ENCODE measurements at places on chromosomes 5 and 9.

DNA sequence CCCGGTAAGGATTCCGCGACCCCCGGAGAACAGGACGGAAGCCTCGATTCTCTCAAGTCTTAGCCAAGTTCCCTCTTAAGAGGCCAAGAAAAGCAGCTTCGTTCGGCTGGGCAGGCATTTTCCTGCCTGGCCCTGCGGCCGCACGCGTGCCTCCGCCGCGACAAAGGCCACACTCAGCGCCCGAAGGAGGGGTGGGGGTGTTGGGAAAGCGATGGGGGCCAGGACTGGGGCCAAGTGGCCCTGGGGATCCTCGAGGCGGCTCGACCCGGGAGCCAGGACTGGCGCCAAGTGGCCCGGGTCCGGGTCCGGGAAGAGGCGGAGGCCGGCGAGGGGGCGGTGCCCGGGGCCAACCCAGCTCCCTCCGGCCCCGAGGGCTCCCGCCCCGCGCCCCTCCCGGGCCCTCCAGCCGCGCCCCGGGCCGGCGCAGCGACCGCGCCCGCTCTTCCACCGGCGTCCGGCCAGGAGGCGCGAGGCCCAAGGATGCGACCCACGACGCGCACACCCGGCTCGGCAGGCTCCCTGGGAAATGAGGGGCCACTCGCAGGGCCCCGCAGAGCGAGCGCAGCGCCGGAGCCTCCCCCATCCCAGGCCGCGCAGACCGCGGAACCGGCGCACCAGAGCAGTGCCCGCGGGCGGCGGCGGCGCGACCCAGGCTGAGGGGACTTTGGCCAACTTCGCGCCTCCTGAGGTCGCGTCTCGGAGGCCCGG lies 756 bp downstream of the VAV2 start:
- DNase-seq, result no peak

DNA sequence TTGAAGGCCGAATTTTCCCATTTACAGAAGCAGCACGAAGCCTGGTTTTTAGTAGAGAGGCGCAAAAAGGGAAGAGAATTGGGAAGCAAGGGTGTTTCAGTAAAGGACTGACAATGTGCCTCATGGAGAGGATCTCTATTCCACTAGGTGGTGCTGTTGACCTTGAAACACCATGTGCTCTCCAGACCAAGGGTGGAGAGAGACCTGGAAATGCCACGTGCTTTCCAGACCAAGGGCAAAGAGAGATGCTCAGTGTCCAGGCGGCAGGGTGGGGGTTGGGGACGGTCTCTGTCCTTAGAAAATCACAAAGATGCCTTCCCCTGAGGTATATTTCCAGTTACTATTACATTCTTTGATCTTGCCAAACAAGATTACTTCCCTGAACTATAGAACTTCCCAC lies 425.3 kb downstream of the CSNK1G3 start:
- DNase-seq, result peak; percentile 71

- DNase-seq, result peak; percentile 84
Measured at GRCh38 chr5:116576053-116576713, 1.6 kb upstream of the SEMA6A start.

DNA sequence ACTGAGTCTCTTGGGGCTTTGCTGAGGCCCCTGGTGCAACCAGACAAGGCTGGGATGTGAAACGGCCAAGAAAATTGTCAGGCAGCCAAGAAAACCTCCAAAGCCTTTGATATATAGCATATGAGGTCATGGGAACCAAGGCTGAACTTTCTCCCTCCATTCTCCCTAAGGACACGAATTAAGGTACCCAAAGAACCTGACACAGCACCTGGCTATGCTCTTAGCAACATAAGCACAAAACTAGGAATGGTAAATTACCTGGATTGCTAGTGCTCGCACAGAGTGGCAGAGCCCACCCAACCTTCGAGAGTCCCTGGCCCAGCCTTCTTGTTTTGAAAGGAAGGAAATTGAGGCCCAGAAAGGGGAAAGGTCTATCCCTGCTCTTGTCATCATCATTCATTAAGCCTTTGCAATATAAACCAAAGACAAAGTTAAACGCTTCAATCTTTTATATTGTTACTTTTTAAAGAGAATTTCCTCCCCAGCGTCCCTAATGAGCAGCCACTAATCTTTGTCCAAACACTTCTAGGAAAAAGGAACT lies 220.0 kb upstream of the NR4A3 start:
- DNase-seq, result no peak

DNA sequence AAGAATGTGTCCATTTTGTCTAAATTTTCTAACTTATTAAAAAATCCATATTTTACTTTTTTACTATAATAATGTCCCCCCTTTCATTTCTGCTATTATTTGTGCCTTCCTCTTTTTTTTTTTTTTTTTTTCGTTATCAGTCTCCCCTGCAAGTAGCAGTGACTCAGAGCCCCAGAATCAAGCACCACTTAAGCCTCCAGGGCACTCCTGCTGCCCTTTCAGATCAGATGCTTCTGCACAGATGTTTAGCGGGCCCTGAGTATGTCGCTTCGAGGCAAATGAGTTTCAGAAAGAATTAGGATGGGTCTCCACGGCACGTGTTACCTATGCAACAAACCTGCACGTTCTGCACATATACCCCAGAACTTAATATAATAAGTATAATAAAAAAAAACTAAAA lies 11.7 kb downstream of the MED7 start:
- no peak for DNase-seq

DNA sequence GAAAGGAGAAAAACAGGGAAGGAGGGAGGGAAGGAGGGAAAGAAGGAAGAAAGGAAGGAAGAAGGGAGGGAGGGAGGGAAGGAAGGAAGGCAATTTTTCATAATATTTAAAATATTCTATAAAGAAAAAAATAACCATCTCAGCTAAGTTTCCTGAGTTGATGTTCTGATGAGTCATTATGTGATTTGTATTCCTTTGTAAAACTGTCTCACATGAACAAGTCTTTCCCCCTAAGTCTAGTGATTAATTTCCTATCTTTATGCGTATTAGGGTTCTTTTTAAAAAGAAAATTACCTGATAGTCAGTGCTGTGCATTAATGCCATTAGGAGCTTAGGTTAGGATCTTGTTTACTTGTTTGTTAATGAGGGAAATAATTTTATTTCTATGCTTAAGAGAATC lies 94.1 kb downstream of the RASEF start:
- no peak for DNase-seq

DNA sequence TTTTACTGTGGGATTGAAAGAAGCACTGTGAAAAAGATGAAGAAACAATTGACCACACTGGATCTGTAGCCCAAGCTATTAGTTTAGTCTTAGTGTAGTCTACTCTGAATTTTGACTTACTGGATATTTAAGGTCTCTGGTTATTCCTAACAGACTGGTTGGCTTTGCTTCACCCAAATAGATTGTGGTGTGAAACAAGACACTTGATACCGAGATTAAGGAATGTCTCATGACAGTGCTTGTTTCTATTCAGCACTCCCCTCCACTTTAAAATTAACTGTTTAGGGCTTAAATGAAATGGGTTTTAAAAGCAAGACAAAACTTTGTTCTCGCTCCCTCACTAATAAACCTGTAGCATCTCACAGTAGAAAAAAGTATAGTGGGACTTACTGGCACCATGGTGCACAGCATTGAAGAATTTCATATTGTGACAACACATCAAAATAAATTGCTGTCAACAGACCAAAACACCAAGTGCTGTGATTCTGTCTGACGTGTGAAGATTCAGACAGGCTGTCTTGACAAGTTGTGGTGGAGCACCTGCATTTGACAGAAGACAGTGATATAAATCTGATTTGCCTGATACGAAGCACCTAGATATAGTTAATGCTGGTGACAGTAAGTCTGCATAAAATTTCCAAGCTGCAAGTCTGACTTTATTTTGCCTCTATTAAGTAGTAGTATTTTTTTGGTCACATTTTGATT lies 73.1 kb downstream of the PBX3 start:
- no peak for DNase-seq

DNA sequence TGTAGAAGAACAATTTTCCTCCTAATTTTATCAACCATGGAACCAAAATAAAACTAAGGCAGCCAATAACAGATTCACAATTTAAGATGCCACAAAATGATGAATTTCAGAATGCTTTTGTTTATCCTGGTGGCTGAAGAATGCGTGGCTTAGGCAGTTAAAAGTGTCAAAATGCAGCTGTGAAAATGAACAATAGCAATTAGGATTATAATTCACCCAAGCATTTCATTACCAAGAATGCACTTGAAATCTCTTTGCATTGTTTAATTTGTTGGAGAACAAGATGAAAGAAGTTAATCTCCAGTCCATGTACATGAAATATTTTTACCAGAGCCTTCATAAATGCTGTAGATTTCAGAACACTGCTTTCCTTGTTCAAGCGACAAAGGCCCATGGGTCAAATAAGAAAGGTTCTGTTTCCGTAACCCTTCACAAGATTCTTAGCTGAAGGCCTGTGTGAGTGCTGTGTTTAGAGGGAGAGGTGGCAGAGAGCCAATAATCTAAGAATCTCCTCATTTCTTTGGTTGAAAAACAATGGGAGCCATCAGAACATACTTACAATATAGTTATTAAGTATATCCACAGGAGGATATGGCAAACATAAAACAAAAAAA lies 39.3 kb downstream of the CLINT1 start:
- peak; percentile 75 for DNase-seq

DNA sequence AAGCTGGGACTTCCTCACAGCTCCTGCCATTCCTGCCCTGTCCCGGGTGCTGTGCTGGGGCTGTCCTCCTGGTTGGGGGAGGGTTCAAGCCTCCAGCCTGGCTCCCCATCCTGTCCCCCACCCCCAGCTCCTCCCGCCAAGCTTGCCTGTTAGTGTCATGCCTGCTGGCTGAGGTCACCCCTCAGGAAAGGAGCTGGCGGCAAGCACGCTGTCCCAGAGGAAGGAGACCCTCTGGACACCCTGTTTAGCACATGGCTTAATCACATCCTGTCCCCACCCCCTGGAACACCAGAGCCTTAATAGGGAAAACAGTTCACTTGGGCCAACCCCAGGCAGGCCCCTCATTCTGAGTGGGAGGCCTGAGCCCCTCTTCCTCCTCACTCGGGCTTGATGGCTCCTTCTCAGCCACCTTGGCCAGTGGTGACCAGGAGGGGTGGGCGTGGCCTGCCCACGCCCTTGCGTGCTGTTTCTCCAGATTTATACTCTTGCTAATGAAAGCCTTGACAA lies 9.2 kb upstream of the PHYHD1 start:
- no peak for DNase-seq

DNA sequence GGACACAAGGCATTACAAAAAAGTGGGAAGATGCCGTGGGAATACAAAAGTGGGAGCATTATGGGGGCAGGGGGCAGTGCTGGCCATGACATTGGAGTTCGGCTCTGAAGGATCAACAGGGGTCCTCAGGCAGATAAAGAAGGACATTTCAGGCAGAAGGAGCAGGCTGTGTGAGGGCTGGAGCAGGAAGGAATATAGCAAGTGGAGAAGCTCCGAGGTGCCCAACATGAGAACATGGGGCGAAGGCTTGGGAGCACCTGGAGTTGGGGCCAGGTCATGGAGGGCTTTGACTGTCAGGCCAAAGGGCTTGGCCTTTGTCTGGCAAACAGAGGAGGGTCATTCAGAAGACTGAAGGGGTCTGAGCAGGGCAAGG lies 2.5 kb downstream of the B4GALT7 start:
- DNase-seq, result no peak

- DNase-seq, result no peak
Measured at GRCh38 chr5:181134259-181134658, 3.3 kb upstream of the OR2V1 start.

GRCh38 chr9:15227491-15227890 lies 79.5 kb downstream of the TTC39B start:
- DNase-seq, result no peak

DNA sequence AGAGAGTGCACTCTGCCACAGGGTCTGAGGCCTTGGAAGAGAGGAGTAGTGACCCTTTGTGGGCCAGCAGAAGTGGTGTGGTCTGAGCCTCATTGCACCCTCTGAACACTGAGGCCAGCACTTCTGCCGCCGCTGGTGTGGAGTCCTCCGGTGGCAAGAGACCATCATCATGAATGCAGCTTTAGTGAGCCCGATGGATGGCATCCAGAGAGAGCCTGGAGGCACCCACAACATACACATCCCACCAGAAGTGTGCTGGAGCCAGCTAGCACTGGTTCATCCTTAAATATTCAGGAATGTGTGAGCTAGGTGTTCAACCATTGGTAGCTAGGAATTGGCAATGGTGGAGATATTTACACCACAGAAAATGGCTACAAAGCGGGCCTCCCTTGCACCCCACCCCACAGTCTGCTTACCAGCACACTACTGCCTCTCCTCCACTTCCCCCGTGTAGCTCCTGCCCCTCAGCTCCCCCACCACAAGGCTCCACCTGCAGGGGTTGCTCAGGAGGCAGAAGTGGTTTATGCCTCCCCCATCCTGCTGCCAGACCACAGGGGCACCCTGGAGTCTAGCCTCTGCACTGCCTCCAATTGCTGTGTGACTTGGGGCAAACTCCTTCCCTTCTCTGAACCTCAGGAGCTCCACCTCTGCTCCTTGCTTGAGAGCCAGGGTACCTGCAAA lies 16.4 kb downstream of the SLC6A7 start:
- no peak for DNase-seq

- no peak for DNase-seq
Measured at GRCh38 chr9:89340332-89340731, 22.0 kb downstream of the SECISBP2 start.

DNA sequence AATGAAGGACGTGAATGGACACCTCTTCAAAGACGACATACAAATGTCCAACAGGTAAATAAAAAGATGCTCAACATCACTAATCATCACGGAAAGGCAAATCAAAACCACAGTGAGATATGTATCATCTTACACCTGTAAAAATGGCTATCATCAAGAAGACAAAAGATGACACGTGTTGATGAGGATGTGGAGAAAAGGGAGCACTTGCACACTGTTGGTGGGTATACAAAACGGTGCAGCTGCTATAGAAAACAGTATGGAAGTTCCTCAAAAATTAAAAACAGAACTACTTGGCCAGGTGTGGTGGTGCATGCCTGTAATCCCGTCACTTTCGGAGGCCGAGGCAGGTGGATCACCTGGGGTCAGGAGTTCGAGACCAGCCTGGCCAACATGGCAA lies 47.9 kb downstream of the STK10 start:
- DNase-seq, result no peak

DNA sequence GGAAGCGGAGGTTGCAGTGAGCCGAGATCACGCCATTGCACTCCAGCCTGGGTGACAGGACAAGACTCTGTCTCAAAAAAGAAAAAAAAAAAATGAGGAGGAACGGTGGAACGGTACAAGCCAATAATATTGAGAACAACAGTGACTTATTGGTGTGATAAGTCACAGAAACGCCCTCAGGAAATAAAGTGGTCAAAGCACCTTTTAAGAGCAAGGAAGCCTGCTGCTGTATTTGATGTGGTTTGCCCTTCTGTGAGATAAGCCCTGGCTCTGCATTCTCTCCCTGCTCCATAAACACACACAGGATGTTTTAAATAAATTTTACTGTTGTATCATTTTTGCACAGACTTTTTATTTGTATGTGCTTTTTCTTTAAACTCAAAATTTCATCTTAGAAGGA lies 269.9 kb upstream of the MSX2 start:
- no peak for DNase-seq

- peak; percentile 66 for DNase-seq
Measured at GRCh38 chr5:16727755-16728325, 111.0 kb upstream of the RETREG1 start.

DNA sequence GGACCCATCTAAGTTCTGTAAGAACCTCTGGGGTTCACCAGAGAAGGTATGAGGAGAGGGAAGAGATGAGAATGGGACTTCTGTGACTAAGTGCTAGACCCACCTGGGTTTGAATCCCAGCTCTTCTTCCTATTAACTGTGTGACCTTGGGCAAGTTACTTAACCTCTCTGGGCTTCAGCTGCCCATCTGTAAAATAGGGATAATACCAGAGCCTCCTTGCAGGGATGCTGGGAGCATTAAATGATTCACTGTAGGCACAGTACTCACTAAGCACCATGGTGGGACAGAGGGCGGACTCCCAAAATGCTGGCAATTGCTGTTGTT lies 53.6 kb downstream of the WHRN start:
- no peak for DNase-seq

- DNase-seq, result no peak
Measured at GRCh38 chr5:54518818-54519508, 1.4 kb downstream of the SNX18 start.

Data from HAP-1 (cell line).